ENCODE measurements at places on chromosomes 5 and 9.

DNA sequence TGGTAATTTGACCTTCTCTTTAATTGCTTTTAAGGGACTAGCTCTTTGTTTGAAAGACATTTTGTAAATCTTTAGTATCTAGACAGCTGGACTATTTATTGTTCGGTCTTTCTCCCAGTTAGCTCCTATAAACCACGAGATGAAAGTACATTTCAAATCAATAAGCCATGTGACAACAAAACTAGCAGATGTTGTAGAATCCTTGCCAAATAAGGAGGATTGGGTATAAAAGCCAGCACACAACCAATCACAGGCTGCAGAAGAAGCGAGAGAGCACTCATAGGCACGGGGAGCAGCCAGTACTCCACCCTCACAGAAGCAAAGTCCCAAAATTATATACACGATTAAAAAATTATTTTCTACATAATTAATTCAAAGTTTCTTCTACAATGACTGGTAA, 8.1 kb upstream of the OMD start:
- DNase-seq: no peak

- no peak for DNase-seq
Measured at GRCh38 chr5:73545403-73545779, 20.0 kb downstream of the ANKRA2 start.

GRCh38 chr5:133425222-133425621, 187.1 kb downstream of the FSTL4 start:
- no peak for DNase-seq

- no peak for DNase-seq
Measured at GRCh38 chr5:26883375-26883774, 155.0 kb downstream of the CDH9 start.

- DNase-seq: peak; percentile 40
Measured at GRCh38 chr9:137085920-137086530, 760 bp upstream of the MAN1B1 start.

GRCh38 chr5:67363180-67363709, 166.6 kb upstream of the CD180 start:
- DNase-seq: no peak

DNA sequence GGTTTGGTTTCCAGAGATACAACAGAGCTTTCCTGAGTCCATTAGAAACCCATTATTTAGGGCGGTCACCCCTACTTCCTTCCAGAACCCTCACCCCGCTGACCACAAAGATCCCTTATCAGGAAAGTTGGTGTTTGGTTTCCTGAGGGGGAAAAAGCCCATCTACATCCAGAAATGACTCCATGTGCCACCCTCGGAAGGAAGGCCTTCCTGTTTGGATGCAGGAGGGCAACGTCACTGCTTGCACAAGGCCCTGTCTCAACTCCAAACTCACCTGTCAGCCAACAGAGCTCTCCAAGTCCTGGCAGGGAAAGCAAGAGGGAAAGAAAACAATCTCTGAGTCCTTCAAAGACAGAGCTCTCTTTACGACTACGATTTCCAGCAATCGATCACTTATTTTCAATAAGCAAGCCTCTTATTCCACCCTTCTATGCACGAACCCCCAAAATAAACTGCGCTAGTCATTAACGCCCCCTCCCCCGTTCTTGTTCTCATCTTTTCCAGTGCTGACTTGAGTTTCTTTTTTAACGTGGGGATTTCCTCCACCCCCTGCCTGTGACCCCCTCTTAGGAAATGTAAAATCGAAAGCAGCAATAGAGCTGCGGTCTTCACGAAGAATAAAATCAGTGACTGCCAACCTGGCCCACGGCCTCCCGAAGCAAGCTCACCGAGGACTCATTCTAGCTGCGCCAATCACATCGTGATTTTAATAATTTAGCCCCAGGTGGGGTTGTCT, 35.7 kb upstream of the NTNG2 start:
- DNase-seq: peak; percentile 44

DNA sequence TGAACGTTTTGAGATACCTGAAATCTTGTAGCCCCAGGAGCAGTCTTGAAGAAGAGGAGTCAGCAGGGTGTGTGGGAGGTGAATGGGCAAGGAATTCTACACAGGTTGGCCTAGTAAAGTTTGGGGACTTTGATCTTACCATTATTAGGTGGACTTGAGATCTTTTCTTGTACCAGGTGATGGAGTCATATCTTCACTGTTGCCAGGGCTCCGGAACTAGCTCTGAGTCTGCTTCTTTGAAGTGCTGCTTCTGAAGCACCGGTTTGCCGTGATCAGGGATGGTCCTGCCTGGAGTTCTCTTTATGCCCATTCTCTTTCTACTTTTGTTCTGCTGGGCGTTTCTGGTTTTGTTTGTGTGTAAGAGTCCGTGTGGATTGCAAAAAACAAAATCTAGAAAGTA, 27.4 kb downstream of the RCL1 start:
- no peak for DNase-seq

GRCh38 chr9:98087420-98088354, 31.2 kb downstream of the NANS start:
- DNase-seq: no peak

GRCh38 chr9:36543916-36544315, 28.8 kb upstream of the MELK start:
- DNase-seq: no peak

GRCh38 chr5:105689596-105689995, 1981.1 kb downstream of the EFNA5 start:
- DNase-seq: no peak

DNA sequence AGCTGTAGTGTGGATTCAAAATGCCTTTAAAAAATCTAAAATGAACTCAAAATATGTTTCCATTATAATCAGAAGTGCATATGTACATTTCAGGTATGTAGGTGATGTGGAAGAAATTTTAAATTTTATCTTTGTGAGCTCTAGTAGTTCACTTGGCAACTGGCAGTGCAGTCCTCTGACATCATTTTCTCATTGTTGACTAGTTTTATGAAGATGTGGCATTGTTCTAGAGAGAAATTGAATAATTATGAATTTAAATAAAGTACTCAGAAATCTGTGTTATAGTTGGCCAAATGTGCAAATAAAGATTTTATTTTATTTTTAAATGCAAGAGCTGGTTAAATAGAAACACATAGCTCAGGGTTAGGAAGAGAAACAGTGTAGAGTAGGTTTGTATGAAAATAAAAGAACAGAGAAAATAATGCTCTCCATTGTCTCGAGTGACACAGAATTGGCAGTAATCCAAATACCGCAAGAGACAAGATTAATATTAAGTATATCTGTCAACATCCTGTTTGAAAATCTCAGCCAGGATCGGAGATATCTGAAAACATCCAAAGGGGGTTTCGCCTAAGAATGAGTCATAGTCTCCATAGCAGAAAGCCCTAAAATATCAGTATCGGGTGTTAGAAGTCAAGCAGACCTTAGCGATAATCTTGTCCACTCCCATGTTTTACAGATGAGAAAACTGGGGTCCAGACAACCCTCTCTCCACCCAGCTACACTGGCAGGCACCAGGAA, 189.4 kb downstream of the CCDC192 start:
- no peak for DNase-seq

- no peak for DNase-seq
Measured at GRCh38 chr5:2353211-2353610, 398.3 kb downstream of the IRX2 start.

- no peak for DNase-seq
Measured at GRCh38 chr9:116207371-116208111, 54.0 kb downstream of the PAPPA start.

DNA sequence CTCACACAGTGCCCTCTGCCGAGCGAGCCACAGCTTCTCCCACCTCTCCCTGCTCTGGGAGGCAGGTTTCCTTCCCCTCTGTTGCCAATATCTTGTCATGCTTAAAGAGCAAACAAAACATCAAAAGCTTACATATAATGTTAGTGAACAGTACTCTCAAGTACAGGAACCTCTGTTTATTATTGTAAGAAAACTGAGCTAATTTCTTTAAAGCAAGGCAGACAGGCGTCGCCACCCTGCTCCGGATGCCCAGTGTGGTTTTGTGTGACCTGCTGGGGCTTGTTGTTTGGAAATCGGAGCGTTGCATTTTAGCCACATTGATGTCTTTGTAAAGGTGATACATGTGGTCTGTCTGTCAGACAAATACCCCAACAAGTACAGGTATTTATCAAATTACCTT, 401.4 kb upstream of the IRX1 start:
- no peak for DNase-seq

GRCh38 chr5:173011566-173011965, 28.0 kb downstream of the ATP6V0E1 start:
- no peak for DNase-seq

DNA sequence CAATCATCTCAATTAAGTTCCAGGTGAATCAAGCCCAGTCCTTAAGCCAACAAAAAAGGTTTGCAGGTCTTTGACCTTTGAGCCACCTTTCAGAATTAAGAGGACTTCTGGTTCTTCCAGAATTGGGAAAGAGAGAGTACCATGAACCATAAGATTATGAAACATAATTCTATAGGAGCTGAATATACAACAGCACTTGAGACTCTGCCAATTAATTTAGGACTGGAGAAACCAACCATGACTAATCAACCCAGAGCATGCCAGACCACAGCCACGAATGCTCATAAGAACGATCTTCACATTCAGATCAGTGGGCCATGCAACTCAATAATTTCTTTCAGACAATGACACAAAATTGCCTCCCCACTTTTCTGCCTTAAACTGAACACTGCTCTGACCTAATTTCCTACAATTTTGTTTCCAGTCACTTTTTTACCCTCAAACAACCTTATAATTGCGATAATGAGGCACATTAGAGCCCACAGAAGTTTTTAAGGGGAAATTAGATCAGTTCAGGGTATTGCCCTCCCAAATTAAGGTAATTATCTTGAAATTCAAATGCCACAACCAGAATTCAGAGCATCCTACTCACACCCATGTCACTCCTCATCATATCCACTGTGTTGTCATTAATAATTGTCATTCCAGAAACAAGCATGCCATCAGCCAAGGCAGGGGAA, 213.4 kb downstream of the ATPSCKMT start:
- no peak for DNase-seq

- DNase-seq: peak; percentile 13
Measured at GRCh38 chr5:177310757-177311391, 824 bp downstream of the MXD3 start.

DNA sequence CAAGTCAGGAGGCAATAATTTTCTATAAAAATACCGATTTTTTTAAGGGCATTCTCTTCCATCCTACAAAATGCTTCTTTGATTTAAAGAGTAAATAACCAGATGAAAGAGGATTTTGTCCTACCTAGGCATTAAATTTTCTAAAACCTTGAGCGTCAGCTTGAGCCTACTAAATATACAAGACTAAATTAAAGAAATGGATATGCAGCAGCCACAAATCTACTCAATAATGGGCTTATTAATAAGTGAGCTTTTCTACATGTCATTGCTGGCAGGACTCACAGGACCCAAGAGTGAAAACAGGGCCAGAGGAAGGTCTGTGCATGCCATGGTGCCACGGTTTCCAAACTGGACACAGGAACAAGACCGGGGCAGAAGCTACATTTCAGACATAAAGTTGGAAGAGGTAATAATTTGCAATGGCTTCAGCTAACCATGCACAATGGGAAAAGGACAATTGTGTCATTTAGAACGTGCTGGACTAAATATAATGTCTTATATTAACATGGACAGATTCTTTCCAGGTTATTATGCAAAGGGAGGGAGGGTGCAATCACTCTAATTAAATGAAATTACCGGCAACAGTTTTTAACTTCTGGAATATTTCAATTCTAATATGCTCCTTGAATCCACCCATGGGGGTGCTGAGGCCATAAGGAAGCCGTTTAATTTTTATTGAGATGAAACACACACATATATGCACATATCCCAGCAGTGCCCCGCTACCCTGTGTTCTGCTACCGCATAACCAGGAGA, 5.2 kb downstream of the WHRN start:
- DNase-seq: no peak

GRCh38 chr5:91132550-91132949, 250.6 kb downstream of the ARRDC3 start:
- no peak for DNase-seq

GRCh38 chr9:32723789-32724325, 59.5 kb upstream of the TMEM215 start:
- DNase-seq: no peak

DNA sequence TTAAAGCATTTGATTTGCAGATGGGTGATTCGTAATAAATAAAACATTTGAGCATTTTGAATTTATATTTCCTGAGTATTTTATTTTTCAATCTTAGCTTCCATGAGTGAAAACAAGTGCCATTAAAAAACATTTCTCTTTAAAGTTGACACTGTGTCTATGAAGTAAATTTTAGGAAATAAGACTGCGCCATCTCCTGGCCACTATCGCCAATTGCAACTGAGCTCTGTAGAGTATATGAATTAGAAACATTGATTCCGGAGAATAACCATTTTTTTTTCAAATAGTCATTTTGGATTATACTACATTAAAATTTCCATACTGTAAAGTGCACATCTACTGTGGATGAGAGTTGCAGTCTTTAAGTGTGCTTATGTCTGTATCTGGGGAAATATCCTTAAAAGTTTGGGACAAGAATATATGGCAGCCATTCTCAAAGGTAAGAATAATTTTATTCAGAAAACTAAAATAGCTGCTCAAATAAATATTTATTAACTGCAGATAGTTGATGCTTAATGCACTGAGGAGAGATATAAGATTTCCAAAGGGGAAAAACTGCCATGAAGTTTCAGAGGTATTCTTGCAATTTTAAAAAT, 5.9 kb downstream of the DMRTA1 start:
- DNase-seq: peak; percentile 55

GRCh38 chr5:352639-353611, 31.4 kb downstream of the AHRR start:
- DNase-seq: no peak

GRCh38 chr5:169218861-169219260, 82.1 kb downstream of the SLIT3 start:
- DNase-seq: no peak

GRCh38 chr9:36346569-36346968, 53.5 kb downstream of the RNF38 start:
- no peak for DNase-seq

GRCh38 chr5:136200761-136201160, 7.8 kb upstream of the SMIM32 start:
- DNase-seq: no peak

- no peak for DNase-seq
Measured at GRCh38 chr9:122218935-122219855, 9.6 kb downstream of the LHX6 start.

DNA sequence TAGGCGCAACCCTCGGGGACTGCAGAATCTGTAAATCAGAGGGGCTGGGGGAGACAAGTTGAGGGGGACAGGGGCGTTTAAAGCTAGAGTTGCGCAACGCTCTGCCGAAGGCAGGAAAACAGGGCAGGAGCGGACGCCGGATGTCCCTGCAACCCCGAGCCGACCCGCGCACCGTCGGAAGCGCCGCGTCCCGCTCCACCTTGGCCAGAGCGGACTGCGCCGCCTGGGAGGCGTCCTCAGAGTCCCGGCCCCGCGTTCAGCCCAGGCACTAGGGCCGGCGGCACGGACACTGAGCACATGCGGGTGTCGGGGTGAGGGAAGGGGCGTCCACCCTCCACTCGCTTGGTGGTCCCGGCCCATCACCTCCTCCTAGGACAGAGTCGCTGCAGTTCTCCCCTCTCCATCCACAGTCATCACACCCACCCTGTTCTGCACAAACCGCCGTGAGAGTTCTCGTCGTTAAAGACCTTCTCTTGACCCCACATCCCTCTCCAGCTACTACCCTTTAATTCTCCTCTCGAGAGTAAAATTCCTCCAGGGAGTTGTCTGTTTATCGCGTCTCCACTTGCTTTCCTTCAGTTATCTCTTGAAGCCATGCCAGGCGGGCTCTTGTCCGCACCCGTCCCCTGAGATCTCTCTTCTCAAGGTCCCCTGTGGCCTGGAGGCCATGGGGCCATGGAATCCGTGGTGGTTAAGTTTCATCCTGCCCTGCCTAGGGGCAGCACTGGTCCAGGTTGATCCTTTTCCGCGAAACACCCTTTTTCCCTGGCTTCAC, 796 bp upstream of the PDLIM7 start:
- no peak for DNase-seq

- DNase-seq: no peak
Measured at GRCh38 chr9:131386281-131386680, 7.6 kb upstream of the PRRC2B start.
